ENCODE measurements at places on chromosomes 7 and 10.

DNA sequence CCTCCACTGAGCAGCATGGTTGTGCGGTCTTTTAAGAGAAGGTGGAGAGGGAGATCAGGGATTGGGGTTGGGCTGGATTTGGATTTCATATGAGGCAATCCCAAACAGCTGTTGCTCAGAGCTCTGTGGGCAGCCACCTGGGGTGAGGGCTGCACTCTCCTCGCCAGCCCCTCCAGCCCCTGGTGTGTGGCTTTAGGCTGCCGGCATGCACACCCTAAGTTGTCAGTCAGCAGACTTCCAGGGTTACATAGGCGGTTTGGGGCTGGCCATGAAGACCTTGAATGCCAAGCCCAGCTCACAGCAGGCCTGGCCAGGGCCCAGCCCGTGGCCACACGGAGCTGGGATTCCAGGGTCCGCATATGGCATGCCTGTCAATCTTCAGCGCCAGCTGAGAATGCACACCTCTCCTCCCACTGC lies 54.8 kb downstream of the ZMIZ1 start:
- DNase-seq: no peak

GRCh38 chr7:71386152-71386785 lies 254.3 kb downstream of the GALNT17 start:
- no peak for DNase-seq

- DNase-seq: no peak
These were observed 88.9 kb upstream of the WAC start for GRCh38 chr10:28444031-28444430.

DNA sequence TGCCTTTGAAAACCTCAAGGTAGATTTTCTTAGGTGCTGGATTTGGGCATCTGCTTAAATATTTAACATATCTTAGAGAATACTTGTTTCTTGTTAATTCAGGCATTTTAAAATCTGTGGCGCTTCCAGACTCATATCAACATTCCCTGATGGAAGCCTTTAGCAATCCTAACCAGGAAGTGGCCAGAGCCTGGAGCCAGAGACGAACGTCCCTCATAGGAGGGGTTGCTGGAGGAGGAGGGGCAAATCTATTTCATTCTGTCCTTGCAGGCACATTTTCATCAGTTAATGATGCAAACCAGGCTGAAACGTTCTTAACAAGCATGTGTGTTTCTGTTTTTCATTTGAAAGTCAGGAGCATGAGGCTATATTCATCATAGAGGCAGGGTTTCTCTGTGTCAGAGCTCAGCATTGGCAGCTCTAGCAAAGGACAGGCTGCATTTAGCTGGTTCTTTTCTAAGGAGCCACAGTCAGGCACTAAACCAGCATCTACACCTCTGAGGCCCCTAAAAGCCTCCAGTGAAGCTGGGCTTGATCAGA lies 17.8 kb upstream of the IFIT2 start:
- DNase-seq: peak; percentile 84

- DNase-seq: no peak
These were observed 227.2 kb downstream of the PLXNA4 start for GRCh38 chr7:132349075-132349474.

All from AG09319 (cell line).